ENCODE measurements at places on chromosomes 3 and 15.

DNA sequence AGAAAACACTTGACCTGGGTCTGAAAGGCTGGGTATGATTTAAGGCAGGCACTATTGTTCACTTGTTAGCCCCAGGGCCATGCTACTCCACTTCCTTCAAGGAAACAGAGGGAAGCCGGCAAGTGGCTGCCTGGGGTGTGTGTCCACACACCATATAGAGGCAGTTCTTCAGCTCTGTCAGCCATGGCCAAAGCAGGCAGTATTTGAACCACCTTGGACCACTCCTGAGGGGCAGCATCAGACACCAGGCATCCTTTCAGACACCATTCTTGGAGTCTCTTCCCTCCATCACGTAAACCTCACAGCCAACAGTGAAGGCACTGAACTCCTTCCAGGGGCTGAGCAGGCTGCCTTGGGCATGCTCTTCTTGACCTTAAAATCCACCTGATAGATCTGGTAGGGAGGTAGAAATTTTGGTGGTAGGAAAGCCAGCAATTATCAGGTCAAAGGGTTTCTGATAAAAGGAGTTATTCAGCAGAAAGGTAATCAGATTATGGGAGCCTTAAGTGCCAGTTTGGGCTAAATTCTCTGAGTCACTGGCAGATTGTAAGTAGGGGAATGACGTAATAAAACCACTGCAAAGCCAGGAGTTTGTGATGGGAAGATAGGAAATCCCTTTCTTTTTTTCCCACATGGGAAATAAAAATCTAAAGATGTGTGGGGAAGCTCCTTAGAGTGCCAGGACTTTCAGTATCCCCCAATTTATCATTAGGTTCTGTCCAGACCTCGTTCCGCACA, 20.2 kb downstream of the TGFBR2 start:
- no peak for DNase-seq

DNA sequence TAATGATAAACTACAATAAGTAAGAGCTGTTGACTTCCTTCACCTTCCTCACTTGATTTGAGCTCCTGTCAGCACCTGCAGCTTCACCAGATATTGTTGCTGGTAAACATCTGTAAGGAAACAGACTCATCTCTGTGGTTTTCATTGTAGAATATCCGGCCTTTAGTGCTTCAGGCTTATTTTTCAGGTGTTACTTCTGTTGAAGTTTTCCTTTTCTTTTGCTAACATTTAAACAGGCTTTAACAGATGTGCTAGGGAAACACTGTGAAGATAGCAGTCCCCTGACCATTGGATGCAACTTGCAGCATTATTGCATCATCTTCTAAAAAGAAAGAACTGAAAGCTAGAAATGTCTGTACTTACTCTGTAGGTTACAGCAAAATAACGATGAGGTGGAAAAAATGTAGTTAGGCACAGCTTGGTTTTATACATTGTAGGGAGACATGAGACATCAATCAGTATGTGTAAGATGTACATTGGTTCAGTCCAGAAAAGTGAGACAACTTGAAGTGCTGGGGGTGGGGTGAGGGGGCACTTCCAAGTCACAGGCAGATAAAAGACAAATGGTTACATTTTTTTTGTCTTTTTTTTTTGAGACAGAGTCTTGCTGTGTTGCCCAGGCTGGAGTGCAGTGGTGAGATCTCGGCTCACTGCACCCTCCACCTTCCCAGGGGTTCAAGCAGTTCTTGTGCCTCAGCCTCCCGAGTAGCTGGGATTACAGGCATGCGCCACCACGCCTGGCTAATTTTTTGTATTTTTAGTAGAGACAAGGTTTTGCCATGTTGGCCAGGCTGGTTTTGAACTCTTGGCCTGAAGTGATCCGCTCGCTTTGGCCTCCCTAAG, 10.2 kb downstream of the EDEM1 start:
- DNase-seq: no peak

DNA sequence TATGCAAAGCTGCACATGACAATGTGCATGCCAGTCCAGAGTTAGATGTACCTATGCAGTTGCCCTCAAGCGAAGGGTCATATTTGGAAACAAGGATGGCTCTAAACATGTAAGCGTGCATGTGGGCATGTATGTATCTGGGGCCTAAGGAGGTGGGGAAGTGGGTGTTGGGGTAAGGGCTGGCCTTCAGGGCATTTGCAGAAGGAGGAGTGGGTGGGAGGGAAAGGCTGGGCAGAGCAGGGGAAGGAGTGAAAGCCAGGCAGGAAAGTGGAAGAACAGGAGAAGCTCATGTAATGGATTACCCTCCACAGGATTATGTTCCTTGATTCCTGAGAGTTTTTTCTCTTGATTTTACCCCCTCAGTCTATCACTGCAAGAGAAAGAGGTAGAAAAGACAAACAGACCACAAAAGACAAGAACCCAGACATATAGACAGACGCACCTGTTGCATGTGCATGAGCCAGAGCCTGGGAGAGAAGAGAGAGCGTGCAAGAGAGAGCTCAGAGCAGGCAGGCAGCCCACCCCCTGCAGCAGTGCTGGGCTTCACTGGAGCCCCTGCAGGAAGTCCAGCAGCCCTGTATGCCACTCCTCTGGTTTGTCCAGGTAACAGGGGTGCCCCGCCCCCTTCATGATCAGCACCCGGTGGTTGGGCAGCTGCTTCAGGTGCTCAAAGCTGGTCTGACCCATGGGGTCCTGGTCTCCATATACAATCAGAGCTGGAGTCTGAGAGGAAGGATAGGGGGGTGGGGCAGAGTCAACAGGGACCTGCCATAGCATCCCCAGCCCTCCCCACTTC, 1.8 kb upstream of the PCBP4 start:
- no peak for DNase-seq

GRCh38 chr15:37058316-37058985, 41.9 kb downstream of the MEIS2 start:
- DNase-seq: peak; percentile 27

GRCh38 chr15:85621094-85621493, 173.6 kb downstream of the KLHL25 start:
- DNase-seq: no peak

DNA sequence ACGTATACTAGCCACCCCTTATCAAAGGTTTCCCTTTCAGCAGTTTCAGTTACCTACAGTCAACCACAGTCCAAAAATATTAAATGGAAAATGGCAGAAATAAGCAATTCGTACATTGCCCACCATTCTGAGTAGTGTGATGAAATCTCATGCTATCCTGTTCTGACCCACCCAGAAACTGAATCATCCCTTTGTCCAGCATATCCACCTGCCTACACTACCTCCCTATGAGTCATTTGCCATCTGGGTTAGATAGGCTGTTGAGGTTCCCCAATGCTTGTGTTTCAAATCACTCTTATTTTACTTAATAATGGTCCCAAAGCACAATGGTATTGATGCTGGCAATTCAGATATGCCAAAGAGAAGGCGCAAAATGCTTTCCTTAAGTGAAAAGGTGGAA, 15.3 kb upstream of the PHC3 start:
- no peak for DNase-seq

DNA sequence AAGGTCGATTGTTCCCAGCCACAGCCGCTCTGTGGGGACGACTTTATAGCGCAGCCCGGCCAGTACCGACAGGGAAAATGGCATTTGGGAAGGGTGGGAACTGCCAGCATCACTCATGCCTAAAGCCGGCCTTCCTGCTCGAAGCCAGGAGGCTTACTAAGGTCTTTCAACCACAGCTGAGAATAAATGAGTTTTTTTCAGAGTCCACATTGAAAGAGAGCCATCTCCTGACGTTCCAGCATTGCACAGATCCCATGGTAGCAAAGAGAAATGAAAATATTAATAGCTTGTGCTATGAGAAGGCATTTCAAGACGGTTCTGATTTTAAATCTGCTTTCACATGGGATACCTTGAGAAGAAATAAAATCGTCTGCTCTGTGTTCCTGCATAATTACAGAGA, 230.2 kb upstream of the IGF1R start:
- no peak for DNase-seq

DNA sequence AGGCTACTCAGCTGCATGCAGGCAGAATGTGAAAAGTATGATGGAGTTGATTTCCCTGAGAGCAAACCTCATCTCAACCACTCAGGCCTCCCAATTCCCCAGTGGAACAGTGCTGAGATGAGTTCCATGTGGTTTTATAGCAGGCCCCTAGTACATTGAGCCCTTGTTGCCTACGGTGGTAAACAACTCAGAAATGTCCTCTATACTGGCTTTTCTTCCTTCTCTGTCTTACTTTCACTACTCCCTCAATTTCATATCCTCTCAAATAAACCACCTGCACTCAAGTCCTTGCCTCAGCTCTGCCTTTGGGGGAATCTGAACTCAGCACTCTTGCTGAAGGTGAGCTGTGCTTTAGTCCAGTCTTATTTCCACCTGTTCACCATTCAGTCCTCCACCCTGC, 399.9 kb downstream of the PDCD6IP start:
- no peak for DNase-seq

DNA sequence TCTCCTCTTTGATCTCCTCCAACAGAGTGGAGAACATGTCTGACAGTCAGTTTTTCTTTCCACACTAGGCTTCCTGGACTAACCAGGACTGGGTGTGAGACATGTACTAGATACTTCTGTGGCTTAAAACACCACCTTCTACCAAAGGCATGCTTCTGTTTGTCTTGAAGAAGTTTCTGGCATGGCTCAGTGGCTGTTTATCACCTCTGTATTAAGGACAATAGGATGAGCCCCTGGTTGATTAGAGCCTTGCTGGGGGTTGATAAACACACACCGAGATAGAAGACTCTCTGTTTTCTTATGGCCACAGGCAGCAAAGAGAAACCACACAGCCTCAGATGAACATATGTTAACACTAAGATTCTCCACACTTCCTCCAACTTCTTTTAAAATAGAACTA, 40.5 kb downstream of the SV2B start:
- no peak for DNase-seq

- no peak for DNase-seq
These were observed 44.5 kb downstream of the OXNAD1 start for GRCh38 chr3:16309558-16309957.

GRCh38 chr3:150790629-150791028, 27.7 kb upstream of the SIAH2 start:
- no peak for DNase-seq

- no peak for DNase-seq
These were observed 25.2 kb downstream of the PLXNB1 start for GRCh38 chr3:48404440-48405342.

GRCh38 chr15:58724466-58724865, 25.0 kb downstream of the ADAM10 start:
- no peak for DNase-seq

DNA sequence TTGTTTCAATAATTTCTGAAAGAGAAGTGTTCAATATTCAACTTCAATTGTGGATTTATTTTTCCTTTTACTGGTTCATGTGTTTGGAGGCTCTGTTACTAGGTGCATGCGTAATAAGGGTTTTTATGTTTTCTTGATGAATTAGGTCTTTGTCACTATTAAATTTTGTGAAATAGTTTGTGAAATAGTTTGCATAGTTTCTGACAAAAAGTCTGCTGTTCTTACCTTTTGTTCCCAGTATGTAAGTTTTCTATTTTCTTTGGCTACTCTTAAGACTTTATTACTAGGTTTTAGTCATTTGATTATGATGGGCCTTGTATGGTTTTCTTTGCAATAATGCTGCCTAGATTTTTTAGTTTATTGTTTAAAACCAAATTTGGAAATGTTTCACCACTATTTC, 38.0 kb downstream of the MEF2A start:
- no peak for DNase-seq

- DNase-seq: no peak
These were observed 31.9 kb downstream of the SH3BP5 start for GRCh38 chr3:15300323-15301078.

DNA sequence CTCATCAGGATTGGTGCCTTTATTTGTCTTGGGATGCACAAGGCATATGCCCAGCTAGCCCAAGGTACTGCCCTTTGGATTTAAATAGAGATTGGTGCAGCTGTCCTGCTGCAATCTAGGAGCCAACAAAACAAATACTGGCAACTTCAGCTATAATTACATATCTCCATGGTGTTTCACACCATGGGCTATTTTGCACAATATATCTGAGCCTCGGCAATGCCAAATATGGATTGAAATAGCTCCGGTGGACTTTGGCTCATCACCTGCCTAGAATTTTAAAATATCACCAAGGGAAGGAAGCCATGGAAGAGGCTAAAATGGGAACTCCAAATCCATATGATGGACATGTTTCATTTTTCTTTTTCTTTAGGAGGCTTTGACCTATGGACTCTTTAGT, 367.8 kb upstream of the UMPS start:
- DNase-seq: no peak

DNA sequence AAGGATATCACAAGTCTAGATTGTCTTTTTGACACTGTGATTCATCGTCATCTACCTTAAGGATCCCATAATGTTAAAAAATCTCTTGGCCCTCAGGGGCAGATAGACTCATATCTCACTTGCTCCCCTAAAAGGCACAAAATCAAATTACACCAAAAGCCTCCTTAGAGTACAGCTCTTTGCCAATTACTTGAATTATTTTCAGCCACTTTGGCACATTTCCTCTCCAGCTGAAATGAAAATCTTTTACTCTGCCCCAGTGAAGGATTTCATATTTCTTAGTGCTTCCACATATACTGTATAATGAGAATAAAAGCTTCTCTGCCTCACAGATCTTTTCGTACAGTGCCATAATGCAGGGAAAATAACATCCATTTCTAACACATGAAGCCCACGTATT, 190.7 kb upstream of the GBE1 start:
- no peak for DNase-seq

GRCh38 chr3:134655706-134656105, 4.9 kb upstream of the KY start:
- no peak for DNase-seq

DNA sequence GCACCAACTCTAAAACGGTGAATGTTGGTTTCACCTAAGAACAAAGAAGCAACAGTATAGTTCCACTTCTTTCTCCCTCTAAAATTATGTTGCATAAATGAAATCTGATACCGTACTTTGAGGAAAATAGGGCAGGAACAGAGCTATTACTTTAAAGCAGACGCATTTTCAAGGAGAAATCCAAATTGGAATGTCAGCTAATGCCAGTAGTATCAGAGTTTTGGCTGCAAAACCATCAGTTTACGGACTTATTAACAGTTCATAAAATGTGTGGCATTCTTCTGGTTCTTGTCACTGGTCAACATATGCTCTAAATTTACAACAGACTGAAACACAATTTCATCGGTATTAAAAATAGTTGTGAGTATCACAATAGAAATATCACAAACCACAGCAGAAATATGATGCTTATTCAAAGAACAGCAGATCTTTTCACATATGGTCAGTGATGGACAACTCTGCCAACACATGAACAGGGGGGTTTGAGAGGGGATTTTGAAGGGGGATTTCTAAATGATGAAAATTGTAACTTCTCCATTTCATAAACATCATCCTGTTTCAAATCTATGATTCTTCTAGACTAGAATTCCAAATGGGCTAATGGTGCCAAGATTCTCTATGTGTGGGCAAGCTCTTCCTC, 38.7 kb upstream of the ROBO2 start:
- DNase-seq: no peak

GRCh38 chr3:45319996-45320305, 68.4 kb upstream of the LARS2 start:
- no peak for DNase-seq
